Dorsolateral prefrontal cortex (tissue), 122 donors: ENCODE measurements at places on chromosomes 3 and 15.
A peak's percentile ranks its signal among the peaks of the same experiment; 100 is the strongest.

GRCh38 chr15:38414357-38414756, 39.6 kb upstream of the FAM98B start:
- DNase-seq, result peak; percentile 40

GRCh38 chr15:58536414-58536813, 104.6 kb downstream of the LIPC start:
- no peak for DNase-seq

DNA sequence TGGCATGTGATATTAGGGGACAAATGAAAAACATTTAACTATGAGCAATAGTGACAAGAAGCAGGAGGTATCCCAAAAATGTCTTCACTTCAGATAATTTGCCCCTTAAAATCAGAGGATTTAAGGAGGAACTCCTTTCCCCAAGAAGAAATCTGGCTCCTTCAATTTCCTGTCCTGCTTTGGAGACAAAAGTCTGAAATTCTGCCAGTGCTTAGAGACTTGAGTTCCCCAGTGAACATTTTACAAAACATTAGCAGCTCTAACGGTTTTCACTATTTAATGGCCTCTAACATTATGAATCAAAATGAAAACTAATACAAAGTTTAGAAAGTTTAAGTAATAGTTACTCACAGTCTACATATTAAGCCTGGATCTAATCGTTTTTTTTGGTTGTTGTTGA, 40.3 kb upstream of the ZNF385D start:
- no peak for DNase-seq

DNA sequence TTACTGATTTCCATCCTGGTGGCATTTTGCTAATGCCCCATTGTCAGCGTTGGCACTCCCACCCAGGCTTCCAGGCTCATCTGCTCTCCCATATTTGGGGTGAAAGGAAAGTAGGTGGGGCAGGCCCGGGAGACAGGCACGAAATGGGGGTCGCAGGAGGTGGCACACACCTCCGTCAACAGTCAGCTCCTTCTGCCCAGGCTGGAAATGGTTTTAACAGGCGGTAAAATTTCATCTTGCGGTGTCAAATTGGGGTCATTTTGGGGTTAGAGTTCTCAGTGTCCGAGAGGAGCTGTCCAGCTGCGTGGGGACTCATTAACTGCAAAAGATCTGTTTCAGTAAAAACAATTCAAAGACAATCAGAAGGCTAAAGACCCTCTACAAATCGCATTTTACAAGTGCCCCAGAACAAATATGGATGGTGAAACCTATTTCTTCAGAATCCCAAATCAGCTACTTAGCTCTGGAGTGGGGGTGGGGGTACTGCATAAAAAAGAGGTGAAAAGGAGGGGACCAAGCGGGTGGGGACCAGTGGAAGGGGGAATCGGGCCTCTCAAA, 4.2 kb upstream of the MEIS2 start:
- no peak for DNase-seq

DNA sequence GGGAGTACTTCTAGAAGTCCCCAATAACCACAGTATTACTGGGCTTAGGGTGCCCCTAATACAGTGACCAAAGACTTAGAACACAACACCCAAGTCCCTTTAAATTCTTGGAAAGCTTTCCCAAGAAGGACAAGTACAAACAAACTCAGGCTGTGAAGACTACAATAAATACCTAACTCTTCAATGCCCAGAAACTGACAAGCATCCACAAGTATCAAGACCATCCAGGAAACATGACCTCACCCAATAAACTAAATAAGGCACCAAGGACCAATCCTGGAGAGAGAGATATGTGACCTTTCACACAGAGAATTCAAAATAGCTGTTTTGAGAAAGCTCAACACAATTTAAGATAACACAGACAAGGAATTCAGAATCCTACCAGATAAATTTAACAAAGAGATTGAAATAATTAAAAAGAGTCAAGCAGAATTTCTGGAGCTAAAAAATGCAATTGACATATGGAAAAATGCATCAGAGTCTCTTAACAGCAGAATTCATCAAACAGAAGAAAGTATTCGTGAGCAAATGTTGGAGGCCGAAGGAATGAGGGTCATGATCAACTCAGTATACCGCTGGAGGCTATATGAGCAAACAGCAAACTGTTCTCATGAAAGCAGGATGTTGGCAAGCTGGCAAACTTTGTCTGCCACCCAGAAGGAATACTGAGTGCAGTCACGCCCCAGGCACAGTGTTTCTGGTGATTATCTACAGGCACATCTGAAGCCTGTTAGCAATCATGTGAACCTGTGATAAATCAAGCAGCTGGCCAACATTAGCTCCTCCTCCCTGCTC, 87.0 kb upstream of the NECTIN3 start:
- no peak for DNase-seq

DNA sequence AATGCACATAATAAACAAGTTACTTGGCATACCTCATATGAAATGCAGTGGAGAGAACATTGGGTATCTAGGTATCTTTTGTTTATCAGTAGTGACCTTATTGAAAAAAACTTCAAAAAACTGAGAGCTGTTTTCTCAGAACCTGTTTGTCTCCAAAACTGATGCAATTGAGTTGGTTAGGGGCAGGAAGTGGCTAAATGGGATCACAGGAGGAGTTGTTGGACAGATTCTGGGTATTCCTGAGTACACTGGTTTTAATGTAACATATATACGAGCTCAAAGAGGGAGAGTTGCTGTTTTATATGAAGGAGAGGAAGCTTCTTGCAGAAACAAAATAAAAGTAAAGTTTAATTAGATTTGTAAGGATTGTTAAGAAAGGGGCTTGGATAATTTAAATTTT, 159.5 kb downstream of the C3orf70 start:
- DNase-seq, result no peak

- DNase-seq, result no peak
These were observed 487.1 kb upstream of the CNTN3 start for GRCh38 chr3:75101329-75102147.

DNA sequence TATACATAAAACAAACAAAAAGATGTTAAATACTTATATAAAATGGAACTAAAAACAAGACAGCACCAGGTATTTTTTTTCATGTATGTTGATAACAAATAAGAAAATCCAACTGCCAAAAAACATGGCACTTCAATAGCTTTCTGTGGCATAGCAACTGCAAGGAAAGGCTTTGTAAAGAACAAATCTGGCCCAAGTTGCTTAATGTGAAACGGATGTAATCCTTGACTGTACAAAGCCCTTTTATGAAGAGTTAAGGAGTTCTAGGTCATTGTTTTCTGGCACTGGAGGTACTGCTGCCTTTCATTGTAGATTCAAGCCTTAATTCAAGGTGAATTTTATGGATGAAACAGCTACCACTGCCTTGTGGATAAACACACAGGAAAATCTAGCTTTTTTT, 68.8 kb upstream of the SLC12A8 start:
- no peak for DNase-seq

DNA sequence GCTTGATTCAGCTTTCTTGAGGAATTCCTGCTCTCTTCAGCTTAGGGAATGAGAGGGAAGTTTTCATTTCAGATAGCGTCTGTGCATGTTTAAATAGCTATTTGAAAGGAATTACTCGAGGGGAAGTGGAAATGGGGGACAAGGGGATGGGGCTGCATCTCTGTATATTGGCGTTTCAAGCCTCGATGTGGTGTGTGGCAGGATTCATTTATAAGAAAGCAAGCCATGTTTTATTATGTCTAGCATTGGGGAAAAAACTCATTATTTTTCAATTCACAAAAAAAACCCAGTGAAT, 1.0 kb downstream of the ATP2C1 start:
- DNase-seq, result no peak

DNA sequence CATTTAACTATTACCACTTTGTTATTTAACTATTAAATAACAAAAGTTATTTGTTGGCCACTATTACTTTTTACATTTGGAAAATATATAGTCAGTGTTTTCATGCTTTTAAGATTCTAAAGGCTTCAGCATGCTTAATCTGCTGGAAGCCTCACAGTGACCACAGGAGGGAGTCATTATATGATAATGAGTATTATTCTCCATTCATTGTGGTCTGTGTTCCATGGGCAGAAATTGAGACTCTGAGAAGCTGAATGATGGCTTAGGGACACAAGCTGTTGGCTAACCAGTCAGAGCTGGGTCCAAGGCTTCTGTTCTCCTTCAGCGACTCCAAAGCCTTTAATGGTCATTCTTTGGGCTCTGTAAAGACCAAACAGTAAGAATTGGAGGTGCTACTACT, 64.7 kb downstream of the BFSP2 start:
- DNase-seq, result no peak

- DNase-seq, result no peak
These were observed 125.9 kb upstream of the PHLDB2 start for GRCh38 chr3:111733154-111733553.

GRCh38 chr3:121654493-121655385, 6.0 kb downstream of the HCLS1 start:
- no peak for DNase-seq

- DNase-seq, result no peak
These were observed 84.5 kb upstream of the ATP10A start for GRCh38 chr15:25947323-25948314.

- no peak for DNase-seq
These were observed 9.4 kb upstream of the CAV3 start for GRCh38 chr3:8724108-8724752.

GRCh38 chr15:39127151-39127790, 453.6 kb upstream of the THBS1 start:
- DNase-seq, result no peak

DNA sequence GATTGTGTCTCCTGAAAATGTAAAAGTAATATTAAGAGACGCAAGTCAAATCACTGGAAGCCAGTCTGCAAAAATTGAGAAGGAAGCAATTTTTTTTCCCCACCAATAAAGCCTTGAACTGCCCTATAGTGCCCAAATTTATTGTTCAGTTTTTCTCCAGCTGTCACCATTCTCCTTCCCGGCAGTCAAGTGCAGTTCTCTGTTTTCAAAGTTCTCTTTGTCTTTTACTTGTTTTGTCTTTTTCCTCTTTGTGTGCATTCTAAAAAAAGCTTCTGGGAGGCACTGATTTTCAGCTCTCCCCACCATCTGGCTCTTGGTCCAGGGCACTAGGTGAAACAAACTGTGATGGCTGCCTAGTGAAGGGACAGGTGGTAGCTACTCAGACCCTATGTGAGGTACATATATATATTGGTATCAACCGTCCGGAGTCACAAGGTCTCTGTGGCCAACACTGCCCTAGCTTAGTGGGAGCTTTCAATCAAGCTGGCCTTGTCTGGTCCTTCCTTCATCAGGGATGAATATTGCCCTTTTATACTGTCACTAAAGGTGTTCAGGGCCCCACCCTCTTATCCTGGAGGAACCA, 6.1 kb upstream of the CLRN1 start:
- DNase-seq, result no peak

- no peak for DNase-seq
These were observed 298.6 kb downstream of the ADAMTS17 start for GRCh38 chr15:100043068-100043641.
